ENCODE measurements at places on chromosomes 6 and 20.

GRCh38 chr20:19446246-19446645 is 233.8 kb downstream of the SLC24A3 start:
- DNase-seq, result no peak

GRCh38 chr20:10654630-10655029 is 19.2 kb downstream of the JAG1 start:
- no peak for DNase-seq

- no peak for DNase-seq
Measured at GRCh38 chr6:30265181-30265580, 52.0 kb upstream of the TRIM26 start.

DNA sequence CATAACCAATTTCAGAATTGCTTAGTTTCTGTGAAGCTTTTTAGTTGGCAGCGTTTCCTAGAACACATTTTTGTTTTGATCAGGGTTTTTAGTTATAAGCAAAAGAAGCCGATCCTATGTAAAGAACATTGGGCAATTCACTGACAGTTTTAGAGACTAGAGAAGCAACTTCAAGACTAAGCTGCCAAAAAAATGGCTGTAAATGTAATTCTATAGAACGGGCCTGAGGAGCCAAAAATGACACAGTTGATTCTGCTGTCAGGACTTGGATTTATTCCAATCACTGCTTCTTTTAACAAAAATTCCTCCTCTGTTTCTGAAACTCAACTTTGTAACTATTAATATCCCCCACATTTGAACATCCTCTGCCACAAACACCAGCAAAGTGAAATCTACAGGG is 236.0 kb upstream of the EYS start:
- no peak for DNase-seq

- peak; percentile 27 for DNase-seq
Measured at GRCh38 chr6:18216411-18216810, 47.9 kb downstream of the DEK start.

DNA sequence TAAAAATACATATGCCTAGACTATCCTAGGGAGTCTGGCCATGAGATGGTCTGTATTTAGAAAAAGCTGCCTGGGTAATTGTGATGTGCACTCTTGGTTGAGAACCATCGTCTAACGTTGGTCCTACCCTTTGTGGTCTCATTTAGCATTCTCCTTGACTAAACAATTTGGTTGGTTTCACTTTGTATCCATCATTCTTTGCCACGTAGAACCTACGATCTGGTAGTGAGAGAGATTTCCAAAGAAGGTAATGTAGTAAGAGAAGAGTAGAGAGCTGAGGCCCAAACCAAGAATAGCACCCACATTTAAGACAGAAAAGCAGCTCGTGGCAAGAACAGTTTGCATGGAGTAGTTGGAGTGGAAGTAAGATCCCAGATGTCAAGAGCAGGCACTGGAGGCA is 219.8 kb downstream of the TMEM200A start:
- no peak for DNase-seq

DNA sequence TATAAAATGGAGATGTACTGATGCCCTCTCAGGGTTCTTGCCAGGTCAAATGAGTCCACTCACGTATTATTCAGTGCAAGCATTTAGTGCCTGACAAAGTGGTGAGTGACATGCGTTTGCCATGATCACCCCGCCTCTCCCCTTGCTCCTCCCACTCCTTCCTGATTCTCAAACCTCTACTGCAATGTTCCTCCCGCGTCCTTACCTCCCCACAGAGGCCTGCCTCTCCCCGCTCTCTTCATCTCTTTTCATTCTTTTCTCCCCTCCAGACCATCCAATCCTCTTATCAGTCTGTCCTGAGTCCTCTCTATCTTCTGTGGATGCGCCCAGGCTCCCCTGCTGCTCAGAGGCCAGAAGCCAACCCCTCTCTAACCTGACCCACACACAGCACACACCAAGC is 40.7 kb downstream of the KCNK5 start:
- no peak for DNase-seq

GRCh38 chr20:17442588-17442987 is 88.6 kb downstream of the BFSP1 start:
- no peak for DNase-seq

- DNase-seq, result no peak
Measured at GRCh38 chr6:159038914-159039884, 5.6 kb downstream of the TAGAP start.

- peak; percentile 24 for DNase-seq
Measured at GRCh38 chr6:147390909-147391536, 117.5 kb upstream of the SAMD5 start.

DNA sequence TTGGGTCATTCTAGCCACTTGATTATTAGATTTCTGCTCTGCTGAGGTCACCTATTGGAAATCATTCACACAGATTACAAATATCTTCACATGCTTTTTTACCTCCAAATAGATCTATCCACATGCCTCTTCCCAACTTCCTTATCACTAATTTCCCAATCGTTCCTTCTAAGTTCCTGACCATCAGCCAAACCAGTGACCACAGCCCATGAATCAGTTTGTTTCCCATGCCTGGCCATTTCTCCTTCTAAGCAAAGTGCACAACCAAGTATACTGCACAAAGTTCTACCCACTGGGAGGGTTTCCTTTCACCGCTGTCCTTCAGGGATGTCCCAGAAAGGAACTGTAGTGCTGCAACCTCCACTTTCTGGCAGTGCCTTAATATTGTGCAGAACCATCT is 140.5 kb upstream of the SYNDIG1 start:
- DNase-seq, result no peak

DNA sequence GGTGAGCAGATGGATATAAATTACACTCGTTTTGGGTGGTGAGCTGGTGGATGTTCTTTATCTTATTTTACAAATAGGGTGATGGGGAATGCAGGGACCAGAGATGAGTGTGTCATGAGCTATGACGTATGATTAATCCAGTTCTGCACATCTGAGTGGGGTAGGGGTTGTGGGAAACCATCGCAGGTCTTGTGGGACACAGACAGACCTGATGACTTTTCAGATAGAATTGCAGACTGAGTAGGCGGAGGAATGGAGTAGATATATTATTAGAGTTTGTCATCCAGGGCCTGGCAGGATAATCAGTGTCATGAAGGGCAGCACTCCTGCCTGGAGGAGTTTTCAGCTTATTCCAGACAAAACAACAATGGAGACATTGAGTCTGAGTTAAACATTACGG is 12.9 kb upstream of the DSP start:
- DNase-seq, result no peak

DNA sequence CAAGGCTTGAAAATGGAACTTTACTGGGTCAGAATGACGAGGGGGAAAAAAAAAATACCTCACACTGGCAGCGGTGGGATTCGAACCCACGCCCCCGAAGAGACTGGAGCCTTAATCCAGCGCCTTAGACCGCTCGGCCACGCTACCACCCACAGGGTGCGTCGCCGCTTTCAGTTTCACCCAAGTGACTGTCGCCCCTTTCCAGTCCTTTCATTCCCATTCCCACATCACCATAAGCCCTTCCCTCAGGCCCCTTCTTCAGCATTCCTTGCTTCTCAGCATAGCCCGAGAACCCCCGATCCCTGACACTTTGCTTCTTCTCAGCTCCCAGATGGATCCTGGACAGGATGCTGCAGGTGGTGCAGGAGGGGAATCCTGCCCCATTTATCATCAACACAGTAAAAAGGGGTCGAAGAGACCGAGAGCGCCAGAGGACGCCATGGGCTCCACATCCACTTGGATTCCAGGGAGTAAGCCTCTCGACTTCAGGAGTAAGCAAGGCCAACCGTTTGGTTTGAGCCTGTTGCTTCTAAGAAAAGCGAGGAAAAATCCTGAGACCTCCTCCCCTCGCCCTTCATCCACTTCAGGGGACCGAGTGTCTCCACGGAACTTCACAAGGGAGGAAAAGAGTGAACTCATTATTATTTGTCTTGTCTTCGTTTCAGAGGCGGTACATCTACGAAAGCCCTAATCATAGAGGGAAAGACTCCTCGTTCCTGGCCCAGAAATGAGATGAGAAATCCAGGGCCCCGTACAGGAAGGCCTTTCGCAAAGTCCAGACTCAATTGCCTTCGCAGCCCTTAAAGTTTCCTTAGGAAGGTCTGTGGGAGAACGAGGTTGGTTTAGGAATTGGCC is 20.0 kb upstream of the TRIM27 start:
- peak; percentile 70 for DNase-seq

- DNase-seq, result peak; percentile 87
Measured at GRCh38 chr6:4313044-4313686, 177.8 kb upstream of the ECI2 start.

DNA sequence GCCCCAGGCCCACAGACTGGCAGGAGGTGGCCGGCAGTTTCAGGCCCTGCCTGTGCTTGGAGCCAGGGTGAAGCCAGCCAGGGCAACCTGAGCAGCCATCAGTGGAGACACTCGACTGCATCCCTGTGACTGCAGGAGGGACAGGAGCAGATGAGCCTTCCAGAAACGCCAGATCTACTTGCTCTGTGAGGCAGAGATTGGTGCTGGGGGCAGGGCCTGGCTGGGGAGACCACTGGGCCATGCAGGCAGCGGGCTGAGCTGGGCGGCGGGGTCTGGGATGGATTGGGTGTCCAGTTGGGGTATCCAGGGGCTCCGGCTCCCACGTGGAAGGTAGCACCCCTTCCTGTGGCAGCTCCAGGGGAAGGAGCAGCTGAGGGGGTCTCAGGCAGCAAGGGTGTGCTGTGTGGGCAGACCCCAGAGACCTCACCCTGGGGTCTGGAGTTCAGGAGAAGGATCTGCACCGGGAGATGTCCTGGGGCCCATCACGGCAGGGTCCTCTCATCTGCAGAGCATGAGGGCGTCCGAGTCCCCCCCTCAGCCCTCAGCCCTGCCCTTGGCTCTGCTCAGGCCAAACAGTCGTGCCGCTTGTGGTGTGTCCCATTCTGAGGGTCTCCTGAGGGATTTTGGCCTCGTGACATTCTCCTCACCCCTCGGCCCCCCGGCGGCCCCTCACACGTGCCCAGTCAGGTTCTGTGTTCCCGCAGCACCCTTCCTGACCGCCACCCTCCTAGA is 334.9 kb downstream of the TAF4 start:
- no peak for DNase-seq

- no peak for DNase-seq
Measured at GRCh38 chr6:30645989-30646388, 944 bp upstream of the C6orf136 start.

GRCh38 chr6:33738153-33738552 is 8.6 kb downstream of the IP6K3 start:
- no peak for DNase-seq

- DNase-seq, result no peak
Measured at GRCh38 chr20:5751856-5752255, 1.7 kb downstream of the SHLD1 start.

DNA sequence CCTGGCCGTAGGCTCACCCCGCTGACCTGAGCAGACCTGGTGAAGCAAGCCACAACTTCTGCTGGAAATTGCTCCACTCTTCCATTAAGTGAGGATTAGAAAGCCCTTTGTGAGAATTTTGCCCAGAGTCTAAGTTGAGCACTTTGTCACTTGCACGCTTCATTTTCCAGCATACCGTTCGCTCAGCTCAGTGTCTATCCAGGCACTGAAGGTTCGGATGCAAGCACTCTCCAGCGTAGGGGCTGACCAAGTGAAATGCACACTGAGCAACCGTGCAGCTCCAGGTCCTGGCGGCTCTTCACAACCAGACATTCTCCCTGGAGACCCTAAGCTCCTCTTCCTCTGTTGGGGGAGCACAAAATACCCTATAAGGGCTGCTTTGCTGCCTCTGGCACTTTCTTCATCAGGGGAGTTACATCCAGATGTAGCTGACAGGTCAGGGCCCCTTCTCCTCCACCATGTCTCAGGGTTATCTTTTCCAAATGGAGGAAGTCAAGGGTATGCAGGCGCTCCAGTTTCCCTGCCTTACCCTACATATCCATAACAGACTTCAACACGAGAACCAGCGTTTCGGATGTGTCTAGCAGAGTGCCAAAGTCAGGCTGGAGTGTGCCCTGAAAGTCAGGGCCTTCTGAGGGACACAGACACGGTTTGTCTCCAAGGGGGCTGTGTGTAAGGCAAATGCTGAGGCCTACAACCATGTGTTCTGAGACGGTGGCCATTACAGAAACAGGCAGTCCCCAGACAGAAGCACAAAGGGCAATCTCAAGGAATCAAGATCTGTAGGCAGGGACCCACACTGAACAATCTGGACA is 146.7 kb upstream of the AFDN start:
- DNase-seq, result no peak

GRCh38 chr6:109039795-109040194 is 54.9 kb downstream of the SESN1 start:
- no peak for DNase-seq

- DNase-seq, result peak; percentile 67
Measured at GRCh38 chr6:88870717-88871330, 92.6 kb downstream of the RNGTT start.

GRCh38 chr6:797479-798077 is 104.6 kb upstream of the EXOC2 start:
- DNase-seq, result peak; percentile 45

DNA sequence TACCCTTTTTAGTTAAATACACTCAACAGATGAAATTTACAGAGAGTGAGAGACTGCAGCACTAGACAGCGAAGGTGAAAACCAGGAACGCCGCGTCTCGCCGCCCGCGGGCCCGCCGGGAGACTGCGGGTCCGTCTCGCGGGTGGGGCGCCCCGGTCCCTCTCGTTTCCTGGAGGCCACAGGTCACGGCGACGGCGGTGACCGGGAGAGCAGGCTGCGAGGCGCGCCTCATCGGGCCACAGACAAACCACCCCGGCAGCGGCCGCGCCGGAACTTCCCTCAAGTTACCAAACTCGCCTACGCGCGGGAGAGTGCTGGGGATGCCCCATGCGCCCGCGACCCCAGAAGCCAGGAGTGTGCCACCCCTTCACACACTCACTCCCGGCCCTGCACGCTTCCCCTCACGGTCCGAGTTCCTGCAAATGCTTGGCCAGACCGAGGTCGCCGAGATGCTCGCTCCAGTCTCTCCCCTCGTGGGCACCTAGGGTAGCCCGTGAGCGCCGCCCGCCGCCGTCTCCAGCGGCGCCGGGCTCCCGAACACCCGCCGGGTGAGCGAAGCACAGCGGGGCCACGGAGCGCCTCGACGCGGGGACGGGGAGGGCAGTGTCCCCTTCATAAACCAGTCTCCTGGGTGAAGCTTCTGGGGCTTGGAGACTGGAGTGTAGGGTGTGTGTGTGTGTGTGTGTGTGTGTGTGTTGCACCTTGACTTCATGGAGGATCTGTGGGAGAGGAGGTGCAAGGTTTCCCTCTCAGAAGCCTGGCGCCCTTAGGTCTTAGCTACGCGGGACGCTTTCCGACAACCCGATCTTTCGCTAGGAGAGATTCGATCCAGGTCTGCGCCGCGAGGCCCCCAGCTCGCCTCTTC is 1.4 kb downstream of the BACH2 start:
- DNase-seq, result peak; percentile 10

GRCh38 chr20:15561070-15561569 is 1012.1 kb downstream of the KIF16B start:
- DNase-seq, result no peak

DNA sequence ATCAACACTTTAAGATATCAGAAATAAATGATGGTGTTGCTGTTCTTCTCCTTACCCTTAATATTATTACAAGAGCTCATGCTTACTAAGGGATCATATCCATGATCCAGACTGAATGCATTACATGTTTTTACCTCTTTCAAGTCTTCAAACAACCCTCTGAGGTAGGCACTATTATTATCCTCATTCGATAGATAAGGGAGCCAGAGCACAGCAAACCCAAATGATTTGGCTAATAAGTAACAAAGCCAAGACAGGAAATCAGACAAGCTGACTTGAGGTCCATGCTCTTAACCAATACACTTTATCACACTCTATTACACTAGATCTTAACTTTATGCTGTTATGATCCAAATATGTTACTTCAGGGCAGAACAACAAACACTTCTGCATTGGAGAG is 145.9 kb downstream of the RALGAPA2 start:
- DNase-seq, result peak; percentile 23

GRCh38 chr20:37520419-37520955 is 563 bp upstream of the NNAT start:
- no peak for DNase-seq

GRCh38 chr20:891706-892080 is 24.4 kb downstream of the ANGPT4 start:
- peak; percentile 92 for DNase-seq
